Activated effector memory CD4-positive, alpha-beta T cell treated with Interleukin-2 at 50 U/mL for 16 hours (primary cell): ENCODE measurements at places on chromosomes 3 and 15.

DNA sequence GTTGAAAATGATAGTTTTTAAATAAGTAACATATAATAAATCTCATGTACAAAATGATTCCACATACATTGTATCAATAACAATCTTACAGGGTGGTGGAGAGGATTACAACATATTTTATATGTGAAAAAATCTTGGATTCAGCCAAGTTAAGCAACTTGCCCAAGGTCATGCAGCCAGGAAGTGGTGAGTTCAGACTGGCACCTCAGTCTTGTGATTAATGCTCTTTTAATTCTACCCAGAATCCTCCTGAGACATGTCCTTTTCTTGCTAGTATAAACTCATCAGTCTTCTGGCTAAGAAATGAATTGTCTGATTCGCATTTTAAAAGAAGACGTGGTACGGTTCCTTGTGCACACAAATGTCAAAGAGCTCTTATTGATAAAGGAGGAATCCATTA is 4.5 kb upstream of the MYRIP start:
- no peak for DNase-seq

- DNase-seq = no peak
These were observed 258.2 kb upstream of the CFAP20DC start for GRCh38 chr3:59308001-59308400.

GRCh38 chr15:64151727-64152506 is at the start of gene SNX22:
TSS of gene SNX22 (plus strand) at chr15:64151731. CDS start at chr15:64151776, 45 bp downstream.
- DNase-seq = no peak

GRCh38 chr15:55319537-55320237 is 665 bp downstream of the PIGB start:
- no peak for DNase-seq

DNA sequence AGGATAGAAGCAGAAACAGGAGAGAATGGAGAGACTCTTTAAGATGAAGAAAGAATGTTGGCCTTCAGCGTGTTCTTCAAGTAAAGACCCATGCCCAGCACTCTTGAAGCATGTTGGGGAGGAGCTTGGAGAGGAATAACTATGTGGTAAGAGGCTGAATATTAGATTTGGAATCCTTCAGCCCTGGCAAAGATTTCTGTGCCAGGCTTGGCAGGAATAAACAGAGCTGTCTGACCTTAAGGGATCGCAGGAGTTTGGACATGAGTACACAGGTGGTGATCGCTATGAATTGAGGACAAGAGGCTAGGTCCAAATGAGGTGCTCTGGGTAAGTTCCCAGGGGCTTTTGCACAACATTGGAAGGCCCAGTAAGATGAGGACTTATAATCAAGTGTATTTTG is 132.6 kb upstream of the TBL1XR1 start:
- no peak for DNase-seq

DNA sequence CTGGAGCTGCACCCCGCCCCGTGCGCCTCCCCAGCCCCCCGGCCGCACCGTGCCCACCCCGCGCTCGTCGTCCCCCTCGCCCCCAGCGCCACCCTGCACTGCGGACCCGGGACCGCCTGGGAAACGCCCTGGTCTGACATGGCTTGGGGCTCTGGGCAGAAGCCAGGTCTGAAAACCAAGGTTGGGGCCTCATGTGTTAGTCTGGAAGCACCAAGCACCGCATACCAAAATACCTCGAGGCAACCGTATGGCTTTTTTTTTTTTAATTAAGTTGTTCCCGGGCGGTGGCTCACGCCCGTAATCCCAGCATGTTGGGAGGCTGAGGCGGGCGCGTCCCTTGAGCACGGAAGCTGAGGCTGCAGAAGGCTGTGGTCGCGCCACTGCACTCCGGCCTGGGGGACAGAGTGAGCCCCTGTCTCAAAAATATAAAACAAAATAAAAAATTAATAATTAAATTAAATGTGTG is 91.5 kb upstream of the CHD2 start:
- DNase-seq = no peak

DNA sequence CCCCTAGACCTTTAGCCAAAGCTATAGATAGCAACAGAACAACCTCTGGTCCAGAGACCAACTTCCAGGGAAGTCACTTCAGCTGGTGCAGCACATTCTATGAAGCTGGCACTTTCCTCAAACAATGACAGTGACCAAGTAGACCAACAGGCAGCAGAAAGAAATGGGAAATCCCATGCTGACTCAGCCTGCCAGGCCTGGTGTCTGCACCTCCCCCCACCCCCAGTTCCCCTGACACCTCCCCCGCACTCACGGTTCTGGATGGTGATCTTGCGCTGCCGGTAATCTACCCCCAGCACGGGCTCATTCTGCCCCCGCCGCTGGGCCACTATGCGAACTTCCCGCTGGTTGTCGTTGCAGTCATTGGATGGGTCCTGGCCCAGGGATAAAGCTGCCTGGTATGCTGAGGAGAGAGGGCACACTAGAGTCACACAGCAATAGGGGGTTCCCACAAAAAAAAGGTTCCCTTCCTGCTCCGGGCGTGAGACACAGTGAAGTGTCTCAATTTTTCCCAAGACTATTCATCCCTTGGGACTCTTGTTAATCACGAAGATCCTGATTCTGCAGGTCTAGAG is 17.0 kb downstream of the ILDR1 start:
- no peak for DNase-seq

DNA sequence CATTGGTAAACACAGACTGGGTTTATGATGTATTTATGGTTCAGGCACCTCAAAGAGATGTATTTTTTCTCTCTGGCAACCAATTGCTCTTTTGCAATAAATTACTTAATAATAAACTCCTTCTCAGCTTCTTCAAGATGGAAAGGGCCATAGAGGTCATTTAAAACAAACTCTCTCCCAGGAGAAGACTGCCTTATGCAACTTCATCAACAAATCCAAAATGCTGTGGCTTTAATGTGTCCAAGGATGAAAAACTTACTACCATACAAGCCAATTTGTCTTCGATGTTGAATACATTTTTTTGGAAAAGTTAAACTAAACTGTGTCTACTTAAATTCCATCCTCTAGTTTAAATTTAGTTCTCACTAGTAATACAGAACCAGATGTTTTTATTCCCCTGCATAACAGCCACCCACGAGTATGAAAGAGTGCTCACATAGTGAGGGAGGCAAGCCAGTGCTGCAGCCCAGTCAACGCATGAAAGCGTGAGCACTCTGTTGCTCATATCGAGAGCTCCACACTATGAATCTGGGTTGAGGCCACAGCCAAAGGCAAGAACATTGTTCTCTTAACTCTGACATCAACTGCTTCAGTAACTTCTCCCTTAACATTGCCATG is 761.3 kb upstream of the GRM7 start:
- no peak for DNase-seq

DNA sequence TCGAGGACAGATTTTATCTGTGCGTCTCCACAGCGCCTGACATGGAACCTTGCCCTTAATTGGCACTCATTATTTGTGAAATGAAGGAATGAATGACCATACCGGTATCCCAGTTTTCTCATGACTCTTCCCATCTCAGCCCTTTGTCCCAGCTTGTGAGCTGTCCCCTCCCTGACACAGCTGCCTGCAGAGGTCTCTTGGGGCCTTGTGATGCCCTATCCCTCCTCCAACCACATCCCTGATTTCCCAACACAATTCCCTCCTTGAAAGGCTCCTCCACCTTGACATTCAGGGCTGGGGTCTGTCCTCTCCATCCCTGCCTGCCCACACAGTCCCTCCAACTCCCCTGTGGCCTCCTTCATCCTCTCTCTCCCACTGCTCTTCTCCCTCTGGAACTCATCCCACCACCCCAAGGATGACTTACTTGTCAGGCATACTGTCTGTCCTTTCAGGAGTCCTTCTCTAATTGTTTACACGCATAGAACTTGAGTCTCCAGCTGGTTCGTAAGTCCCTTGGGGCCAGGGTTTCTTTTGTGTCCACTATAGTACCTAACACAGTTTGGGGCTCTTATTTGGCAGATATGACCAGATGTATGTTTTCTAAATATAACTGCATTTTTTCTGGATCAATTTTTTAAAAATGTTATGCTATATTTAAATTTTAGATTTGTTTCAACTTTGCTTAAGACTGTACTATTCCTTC is 35.6 kb upstream of the FILIP1L start:
- DNase-seq = no peak

GRCh38 chr15:80870893-80871292 is 91.7 kb downstream of the CEMIP start:
- DNase-seq = no peak

DNA sequence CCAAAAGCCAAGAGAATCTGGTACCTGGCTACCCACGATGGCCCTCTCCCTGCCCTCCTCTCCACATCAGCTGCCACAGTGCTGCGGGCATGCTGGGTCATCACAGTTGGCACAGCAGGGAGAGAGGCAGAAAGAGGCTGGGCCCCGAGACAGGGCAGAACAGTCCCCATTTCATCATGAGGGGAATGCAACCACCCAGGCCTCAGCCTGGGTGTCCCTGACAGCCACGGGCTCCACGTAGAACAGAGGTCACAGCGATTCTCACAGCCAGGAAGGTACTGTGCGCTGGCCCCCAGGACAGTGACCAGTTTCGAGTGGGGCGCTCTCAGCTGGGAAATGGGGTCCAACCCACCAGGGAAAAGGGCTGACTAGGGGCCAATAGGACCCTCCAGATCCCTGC is 6.3 kb downstream of the LIPC start:
- DNase-seq = no peak

- no peak for DNase-seq
These were observed 74.0 kb downstream of the HERC1 start for GRCh38 chr15:63759752-63760151.

DNA sequence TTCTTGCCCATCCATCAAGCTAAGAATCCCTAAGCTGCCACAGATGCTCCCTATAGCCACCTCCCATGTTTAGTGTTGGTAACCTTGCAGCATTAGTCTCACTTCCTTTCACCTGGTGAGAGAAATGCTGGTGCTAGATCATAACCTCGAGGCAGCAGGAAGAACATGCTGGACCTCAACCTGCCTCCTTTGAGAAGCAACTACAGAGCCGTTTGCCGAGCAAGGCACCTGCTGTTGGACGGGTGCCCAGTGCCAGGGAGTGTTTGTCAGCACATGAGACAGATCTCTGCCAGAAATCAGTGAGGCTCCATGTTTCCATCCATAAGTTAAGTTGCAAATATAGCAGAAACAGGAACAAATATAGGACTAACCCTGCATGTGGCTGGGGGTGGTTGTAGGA is 955.7 kb downstream of the TUSC7 start:
- DNase-seq = no peak

GRCh38 chr15:78168608-78169007 is 19.4 kb downstream of the IDH3A start:
- no peak for DNase-seq

DNA sequence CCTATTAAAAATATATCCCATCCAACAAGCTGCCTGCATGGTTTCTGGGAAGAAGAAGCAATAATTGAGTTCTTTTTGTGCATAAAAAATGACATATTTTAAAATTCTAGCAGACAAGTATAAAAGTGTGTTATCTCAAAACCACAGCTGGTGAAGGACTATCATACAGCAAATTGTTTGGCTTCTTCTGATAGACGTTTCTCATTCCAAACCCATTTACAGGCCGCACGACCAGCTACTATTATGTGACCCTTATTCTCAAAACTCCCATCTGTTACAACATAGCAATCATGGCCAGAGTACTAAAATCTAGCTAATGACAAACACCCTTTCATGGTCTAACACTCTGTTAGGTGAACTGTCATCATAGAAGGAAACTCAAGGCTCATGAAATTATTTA is 21.7 kb downstream of the ETFA start:
- DNase-seq = no peak

- DNase-seq = no peak
These were observed 64.4 kb upstream of the PHLDB2 start for GRCh38 chr3:111794711-111795110.

GRCh38 chr3:1082108-1082507 is 10.7 kb upstream of the CNTN6 start:
- DNase-seq = no peak

- DNase-seq = no peak
These were observed 297.3 kb downstream of the DOCK3 start for GRCh38 chr3:50972029-50972428.

GRCh38 chr3:89504432-89504831 is 397.0 kb downstream of the EPHA3 start:
- DNase-seq = no peak

GRCh38 chr3:42376344-42376798 is 34.0 kb downstream of the LYZL4 start:
- DNase-seq = no peak

DNA sequence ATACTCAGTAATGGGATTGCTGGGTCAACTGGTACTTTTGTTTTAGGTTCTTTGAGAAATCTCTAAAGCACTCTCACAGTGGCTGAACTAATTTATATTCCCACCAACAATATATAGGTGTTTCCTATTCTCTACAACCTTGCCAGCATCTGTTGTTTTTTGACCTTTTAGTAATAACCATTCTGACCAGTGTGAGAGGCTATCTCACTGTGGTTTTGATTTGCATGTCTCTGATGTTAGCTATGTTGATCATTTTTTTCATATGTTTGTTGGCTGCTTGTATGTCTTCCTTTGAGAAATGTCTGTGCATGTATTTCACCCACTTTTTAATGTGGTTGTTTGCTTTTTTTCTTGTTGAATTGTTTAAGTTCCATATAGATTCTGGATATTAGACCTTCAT is 98.2 kb upstream of the DCBLD2 start:
- no peak for DNase-seq

DNA sequence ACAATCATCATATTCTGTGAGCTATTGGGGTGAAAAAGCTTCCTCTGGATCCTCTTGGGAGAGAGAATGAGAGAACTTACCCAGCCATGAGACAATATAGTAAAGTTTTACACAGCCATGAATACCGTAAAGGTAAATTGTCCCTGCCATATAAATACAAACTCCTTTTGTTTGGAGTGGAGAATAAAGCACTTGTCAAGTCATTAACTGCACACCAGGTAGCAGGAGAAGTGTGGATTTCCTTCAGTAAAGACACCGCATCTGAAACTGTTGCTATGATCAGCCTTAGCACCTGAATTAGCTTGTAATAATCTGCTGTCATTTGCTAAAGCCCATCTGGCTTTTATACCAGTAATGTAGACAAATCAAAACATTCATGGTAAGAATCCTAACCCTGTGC is 336.6 kb upstream of the SLCO3A1 start:
- no peak for DNase-seq

GRCh38 chr15:86491118-86491517 is 411.4 kb downstream of the AGBL1 start:
- no peak for DNase-seq

GRCh38 chr3:3862534-3862933 is 63.3 kb downstream of the LRRN1 start:
- DNase-seq = no peak

DNA sequence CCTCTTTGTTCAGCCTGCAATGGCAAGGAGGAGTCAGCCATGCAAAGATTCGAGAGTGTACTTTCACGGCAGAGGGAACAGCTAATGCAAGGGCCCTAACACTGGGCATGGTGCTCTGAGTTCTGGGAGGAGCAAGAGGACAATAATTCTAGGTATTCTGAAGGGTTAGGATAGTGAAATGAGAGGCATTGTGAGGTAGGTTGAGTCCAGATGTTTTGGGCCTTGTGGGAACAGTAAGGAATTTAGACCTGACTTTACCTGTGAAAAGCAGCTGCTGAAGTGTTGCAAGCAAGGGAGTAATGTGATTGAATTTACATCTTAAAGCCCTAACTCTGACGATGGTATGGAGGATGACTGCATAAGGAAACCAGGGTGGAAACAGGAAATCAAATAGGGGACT is 211.6 kb downstream of the CNTN3 start:
- DNase-seq = no peak

- no peak for DNase-seq
These were observed 88.2 kb upstream of the ZNF385D start for GRCh38 chr3:21839176-21839575.

GRCh38 chr3:88828466-88828865 is 279.0 kb upstream of the EPHA3 start:
- DNase-seq = no peak

- no peak for DNase-seq
These were observed 499.9 kb downstream of the MCTP2 start for GRCh38 chr15:94731286-94731685.

- DNase-seq = no peak
These were observed 22.5 kb upstream of the ANXA2 start for GRCh38 chr15:60420203-60420716.
